Inflammatory macrophage treated with lipopolysaccharide for 1 hour (primary cell): ENCODE measurements at places on chromosomes 13 and 19.

DNA sequence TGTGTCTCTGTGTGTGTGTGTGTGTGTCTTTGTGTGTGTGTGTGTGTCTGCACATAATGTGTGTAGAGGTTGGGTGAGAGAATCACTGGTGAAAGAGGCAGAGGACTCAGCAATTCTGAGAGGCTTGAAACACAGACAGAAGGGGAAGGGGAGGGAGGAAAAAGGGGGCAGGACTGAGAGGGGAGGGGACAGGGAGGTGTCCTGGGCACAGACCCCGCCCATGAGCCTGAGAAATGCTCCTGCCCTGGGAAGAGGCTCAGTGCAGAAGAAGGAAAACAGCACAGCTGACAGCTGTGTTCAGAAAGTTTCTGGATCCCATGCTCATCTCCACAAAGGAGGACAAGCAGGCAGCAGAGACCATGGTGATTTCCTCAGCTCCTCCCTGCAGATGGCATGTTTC, 59.1 kb upstream of the CEACAM8 start:
- no peak for DNase-seq

- DNase-seq, result no peak
Observed at GRCh38 chr19:5137114-5137513, 168.2 kb downstream of the KDM4B start.

DNA sequence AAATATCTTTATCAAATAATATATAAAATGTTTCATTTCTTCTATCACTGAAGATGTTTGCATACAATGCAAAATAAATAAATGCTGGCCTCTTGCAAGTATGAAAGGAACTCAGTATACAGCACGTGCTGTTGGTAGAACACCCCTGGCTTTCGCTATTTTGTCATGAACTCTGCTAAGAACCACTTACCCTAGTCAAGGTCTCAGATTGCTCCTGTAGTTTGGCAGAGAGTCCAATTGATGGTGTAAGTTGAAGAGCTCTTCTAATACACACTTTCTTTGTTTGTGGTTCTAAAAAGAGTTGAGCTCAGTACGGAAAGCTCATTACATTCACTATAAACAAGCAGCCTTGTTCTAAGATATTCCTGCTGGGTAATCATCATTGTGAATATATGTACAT, 1258.9 kb downstream of the EFNB2 start:
- no peak for DNase-seq

GRCh38 chr19:18514800-18515682, 6.8 kb downstream of the ELL start:
- peak; percentile 77 for DNase-seq

- no peak for DNase-seq
Observed at GRCh38 chr19:10168386-10168948, 26.3 kb downstream of the DNMT1 start.

DNA sequence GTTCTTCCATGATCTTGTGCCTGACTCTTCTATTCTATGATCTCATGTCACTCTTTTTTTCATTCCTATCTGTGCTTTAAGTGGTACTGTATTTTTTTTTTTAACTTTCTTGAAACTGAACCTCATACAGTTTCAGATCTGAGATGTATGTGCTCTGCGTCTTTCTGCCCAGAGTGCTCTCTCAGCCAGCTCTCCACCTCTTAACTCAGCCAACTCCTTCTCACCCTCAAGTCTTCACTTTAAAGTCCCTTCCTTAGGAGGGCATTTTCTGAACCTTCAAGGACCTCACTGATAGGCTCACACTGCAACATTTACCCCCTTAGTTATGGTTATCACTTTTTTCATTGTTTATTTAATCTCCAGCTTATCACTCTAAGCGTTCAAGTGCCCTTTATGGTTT, 158.7 kb downstream of the IRS2 start:
- DNase-seq, result no peak

DNA sequence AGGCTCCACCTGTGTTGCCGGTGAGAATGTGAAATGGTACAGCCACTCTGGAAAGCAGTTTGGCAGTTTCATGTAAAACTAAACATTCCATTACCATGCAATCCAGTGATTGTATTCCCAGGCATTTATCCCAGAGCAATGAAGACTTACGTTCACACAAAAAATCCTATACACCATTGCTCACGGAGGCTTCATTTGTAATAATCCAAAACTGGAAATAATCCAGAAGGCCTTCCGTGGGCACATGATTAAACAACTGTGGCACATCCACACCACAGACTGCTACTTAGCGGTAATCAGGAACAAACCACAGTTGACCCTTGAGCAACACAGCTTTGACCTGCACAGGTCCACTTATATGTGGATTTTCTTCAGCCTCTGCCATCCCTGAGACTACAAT, 339.7 kb downstream of the MTUS2 start:
- DNase-seq, result no peak

GRCh38 chr13:68588623-68589022, 1358.5 kb upstream of the PCDH9 start:
- peak; percentile 1 for DNase-seq

GRCh38 chr13:78689011-78689410, 30.1 kb upstream of the OBI1 start:
- no peak for DNase-seq

DNA sequence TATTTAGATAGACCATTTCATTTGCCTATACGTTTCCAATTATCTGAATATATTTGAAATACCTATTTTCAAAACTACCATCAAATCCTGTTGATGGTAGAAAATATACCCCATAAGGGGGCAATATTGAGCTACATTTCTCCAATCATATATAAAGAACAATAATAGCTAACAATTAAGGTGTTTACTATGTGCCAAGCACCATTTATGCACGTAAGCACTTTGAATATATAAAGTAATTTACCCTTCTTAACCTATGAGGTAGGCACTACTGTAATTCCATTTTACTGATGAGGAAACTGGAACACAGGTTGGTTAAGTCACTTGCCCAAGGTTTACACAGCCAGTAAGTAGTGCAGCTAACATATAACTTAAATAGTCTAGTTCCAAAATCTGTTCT, 79.2 kb downstream of the UBL3 start:
- DNase-seq, result peak; percentile 62

DNA sequence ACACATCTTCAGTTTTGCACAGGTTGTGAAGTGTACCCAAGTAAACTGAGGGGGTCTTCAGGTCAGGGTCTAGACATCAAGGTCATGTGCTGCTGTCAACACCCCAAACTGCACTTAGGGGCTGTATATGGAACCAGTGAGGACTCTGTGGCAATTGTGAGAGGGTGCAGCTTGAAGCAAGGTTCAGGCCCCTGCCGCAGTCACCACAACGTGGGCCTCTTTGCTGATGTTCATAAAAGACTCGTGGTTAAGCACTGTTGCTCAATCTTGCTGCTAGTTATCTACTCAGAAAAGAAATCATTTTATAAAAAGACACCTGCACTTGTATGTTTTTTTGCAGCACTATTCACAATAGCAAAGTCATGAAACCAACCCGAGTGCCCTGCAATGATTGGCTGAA, 907.4 kb downstream of the UQCRFS1 start:
- no peak for DNase-seq

GRCh38 chr13:98879957-98880356, 97.9 kb downstream of the DOCK9 start:
- DNase-seq, result no peak

GRCh38 chr13:52837850-52838249, 10.6 kb downstream of the PCDH8 start:
- DNase-seq, result no peak

- DNase-seq, result peak; percentile 27
Observed at GRCh38 chr19:54164369-54165068, 5.0 kb upstream of the LENG1 start.

DNA sequence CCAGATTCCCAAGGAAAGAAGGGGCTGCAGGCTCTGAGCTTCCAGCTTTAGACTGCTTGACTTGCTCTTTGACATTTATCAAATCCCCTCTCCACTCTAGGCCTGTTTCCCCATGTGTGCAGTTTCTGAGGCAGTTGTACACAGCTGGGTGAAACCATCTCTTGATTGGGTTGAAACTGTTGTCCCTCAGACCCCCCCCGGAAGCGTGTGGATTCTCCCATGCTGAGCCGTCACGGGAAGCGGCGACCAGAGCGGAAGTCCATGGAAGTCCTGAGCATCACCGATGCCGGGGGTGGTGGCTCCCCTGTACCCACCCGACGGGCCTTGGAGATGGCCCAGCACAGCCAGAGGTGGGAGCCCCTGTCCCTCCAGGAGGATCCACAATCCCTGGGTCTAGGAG, 19.7 kb downstream of the BRSK1 start:
- DNase-seq, result no peak

GRCh38 chr13:63367522-63368198, 1952.0 kb upstream of the PCDH20 start:
- no peak for DNase-seq

DNA sequence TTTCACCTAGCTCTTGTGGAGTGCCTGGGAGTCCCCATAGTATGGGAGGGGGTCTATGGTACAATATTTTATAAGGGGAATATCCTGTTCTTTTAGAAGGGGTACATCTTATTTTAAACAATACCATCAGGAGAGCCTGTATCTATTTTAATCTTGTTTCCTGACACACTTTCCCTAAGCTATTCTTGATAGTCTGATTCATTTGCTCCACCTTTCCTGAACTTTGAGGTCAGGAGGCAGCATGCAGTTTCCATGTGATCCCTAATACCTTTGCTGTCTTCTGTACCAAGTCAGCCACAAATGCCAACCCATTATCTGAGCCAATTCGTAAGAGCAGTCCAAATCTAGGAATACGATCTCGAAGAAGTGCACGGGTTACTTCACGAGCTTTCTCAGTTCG, 86.2 kb downstream of the SLC25A15 start:
- DNase-seq, result no peak

DNA sequence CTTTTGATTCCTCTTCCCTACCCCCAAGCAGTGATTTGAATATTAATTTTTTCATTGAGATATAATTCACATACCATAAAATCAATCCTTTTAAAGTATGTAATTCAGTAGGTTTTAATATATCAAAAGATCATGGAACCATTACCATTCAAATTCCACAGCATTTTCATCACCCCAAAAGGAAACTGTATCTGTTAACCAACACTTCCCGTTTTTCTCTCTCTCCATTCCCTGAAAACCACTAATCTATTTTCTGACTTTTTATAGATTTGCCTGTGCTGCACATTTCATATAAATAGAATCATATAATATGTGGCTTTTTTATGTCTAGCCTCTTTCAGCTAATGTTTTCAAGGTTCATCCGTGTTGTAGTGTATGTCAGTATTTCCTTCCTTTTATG, 107.1 kb downstream of the PAN3 start:
- no peak for DNase-seq

DNA sequence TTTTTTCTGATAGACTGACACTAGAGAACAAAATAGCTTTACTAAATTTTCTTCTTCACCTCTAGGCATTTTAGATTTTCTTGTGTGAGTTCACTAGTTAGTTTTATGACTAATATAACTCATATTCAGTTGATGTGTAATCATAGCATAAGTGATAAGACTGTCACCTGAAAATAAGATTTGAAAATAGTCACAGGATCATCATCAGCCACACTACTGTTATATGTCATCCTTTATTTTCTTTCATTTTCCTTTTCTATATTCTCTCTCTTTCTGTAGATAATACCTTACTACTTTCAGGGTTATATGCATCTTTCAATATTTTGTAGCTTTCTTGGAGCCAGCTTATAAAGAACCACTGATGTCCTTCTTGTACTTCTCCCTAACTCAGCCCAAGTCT, 292.6 kb downstream of the TDRD3 start:
- no peak for DNase-seq

GRCh38 chr13:39616087-39616694, 13.2 kb upstream of the LHFPL6 start:
- peak; percentile 36 for DNase-seq

DNA sequence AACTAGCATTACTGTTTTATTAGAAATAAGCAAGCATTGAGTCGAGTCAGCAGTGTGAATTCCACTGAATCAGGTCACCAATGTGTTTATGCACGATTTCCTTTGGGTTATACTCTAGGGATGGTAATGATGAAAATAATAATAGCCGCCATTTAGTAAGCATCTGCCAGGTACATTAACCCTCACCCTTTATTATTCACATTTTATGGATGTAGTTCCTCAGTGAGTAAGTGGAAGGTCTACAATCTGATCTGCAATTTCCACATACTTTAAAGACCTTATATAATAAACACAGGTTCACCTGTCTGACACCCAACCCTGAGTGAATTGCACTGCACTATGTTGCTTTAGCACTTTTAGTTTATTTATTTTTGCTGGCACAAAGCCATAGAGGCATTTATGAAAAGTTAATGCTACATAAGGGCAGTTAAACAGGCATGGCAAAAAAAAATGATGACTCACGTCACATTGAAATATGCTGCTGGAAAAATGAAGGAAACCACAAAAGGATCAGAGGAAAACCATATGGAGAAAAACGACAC, 122.4 kb downstream of the TRPC4 start:
- no peak for DNase-seq

DNA sequence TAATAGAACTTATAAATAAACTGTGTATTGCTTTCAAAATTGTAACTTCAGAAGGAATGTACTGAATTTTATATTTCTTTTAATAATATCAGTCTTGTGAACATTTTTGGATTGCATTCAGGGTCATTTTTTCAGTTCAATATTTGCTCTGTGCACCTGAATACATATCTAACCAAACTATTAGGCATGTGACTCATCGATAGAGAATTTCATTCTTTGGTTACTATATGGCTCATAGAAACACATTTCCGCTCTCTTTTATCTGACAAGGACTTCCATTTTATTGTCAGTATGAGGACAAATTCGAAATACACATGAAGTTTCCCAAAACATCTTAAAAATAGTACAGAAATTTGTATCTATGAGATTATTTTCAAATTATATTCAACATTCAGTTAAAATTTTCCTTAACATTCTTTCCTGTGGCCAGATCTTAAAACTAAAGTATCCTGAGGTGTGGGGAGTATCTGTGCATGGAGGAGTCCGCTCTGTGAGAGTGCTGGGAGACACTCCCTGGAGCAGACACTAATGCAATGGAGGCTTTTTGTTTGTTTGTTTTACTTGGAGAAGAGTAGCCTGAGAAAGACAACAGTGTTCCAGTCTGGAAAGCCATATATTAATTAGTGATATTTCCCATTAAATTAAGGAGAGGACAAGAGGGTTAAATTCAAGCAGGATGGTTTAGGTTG, 483.6 kb downstream of the PCDH20 start:
- no peak for DNase-seq

GRCh38 chr13:109834973-109835720, 48.8 kb upstream of the IRS2 start:
- DNase-seq, result no peak
